ENCODE measurements at places on chromosomes 2 and 18. TPM values are rescaled to one million over a fixed set of nuclear protein-coding genes. Genes with fewer than 3 reads are reported as not detected.

GRCh38 chr2:205679410-205680009 is 2.8 kb upstream of the NRP2 start:
- no peak for DNase-seq
- no peaks in the 10 kb centered on the region for H3K36me3 ChIP-seq
- H3K27ac ChIP-seq, result no peak overlapping the region
- H3K4me3 ChIP-seq, result no peak overlapping the region
- H3K4me1 ChIP-seq, result peaks cover 23% of the 10 kb centered on the region
- peaks cover 38% of the 10 kb centered on the region for H3K27me3 ChIP-seq

DNA sequence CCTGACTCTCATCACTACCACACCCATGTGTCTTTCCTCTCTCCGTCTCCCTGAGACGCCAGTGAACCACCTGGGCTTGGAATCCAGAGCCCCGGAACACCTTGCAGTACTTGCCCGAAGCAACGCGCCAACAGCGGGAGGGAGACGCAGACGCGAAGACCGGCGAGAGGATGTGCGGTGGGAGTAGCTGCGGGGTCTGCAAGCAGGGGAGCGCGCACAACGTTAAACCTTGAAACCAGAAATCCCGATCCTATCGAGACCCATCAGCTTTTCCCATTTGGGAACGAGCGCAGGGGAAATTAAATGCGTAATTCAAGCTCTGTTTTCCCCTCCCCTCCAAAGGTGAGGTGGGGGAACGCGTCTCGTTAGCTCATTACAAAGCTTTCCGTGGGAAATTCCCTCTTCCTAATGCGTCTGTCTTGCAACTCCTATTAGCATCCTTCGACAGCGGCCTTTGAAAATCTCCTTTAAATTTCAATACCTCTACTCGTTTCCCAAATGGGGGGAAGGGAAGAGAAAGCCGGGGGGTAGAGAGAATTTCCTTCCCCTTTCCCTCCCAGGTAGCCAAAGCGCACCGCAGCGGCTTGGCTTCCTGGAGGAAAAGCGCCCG is 421 bp upstream of the CNTNAP5 start:
- H3K27me3 ChIP-seq, result peaks cover 25% of the 10 kb centered on the region
- no peak for DNase-seq
- no peak overlapping the region for H3K4me3 ChIP-seq
- peaks cover 2% of the 10 kb centered on the region for H3K4me1 ChIP-seq
- no peaks in the 10 kb centered on the region for H3K36me3 ChIP-seq
- no peak overlapping the region for H3K27ac ChIP-seq

- no peaks in the 10 kb centered on the region for H3K36me3 ChIP-seq
- DNase-seq, result no peak
- H3K4me3 ChIP-seq, result no peak overlapping the region
- H3K27me3 ChIP-seq, result peaks cover 2% of the 10 kb centered on the region
- H3K4me1 ChIP-seq, result peaks cover 3% of the 10 kb centered on the region
Measured at GRCh38 chr2:210198326-210198725, 26.9 kb downstream of the ACADL start.

- no peak for DNase-seq
- H3K4me1 ChIP-seq, result no peaks in the 10 kb centered on the region
- H3K27me3 ChIP-seq, result no peaks in the 10 kb centered on the region
- no peak overlapping the region for H3K27ac ChIP-seq
- H3K4me3 ChIP-seq, result no peak overlapping the region
Measured at GRCh38 chr2:62660582-62661262, 44.8 kb upstream of the EHBP1 start.

DNA sequence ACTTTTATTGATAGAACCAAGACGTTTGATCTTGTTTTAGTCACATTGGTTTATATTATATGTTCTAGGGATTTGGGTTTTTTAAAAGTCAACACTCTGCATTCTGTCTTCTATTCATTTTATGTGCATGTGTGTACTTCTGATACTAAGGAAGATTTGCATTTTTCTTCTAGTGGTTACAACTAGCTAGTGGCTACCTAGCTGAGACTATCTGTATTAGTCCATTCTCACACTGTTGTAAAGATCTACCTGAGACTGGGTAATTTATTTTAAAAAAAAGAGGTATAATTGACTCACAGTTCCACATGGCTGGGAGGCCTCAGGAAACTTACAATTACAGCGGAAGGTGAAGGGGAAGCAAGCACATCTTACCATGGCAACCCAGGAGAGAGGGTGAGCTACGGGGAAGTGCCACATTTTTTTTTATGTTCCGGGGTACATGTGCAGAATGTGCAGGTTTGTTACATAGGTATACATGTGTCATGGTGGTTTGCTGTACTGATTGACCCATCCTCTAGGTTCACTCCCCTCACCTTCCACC is 69.9 kb downstream of the SP100 start:
- DNase-seq, result no peak
- H3K27ac ChIP-seq, result no peak overlapping the region
- peaks cover 82% of the 10 kb centered on the region for H3K36me3 ChIP-seq
- peaks cover 13% of the 10 kb centered on the region for H3K4me1 ChIP-seq
- no peaks in the 10 kb centered on the region for H3K27me3 ChIP-seq

Gene SPP2
- total RNA-seq, result not detected
